Ovary (tissue), 10 donors: ENCODE measurements at places on chromosomes 7 and 10.

- no peak for DNase-seq
These were observed 276.2 kb downstream of the CAMK1D start for GRCh38 chr10:12625393-12626023.

DNA sequence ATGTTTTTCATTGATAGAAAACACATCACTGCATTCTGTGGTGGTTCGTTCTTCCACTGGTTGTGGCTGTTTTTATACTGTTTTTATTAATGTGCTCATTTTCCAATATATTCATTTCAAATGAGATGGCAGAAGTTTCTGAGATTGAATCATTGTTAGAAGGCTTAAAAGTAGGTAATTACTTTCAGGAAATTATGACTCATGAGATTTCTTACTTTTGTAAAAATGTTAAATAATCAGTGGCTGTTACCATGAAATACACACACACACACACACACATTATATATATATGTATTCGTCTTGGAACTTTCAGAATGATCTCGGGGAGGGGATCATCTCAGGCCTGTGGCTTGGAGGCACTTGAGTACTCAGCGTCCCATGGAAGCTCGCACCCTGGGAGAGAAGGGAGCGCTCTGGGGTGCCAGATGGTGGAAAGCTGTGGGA is 66.1 kb downstream of the ZMYND11 start:
- no peak for DNase-seq

DNA sequence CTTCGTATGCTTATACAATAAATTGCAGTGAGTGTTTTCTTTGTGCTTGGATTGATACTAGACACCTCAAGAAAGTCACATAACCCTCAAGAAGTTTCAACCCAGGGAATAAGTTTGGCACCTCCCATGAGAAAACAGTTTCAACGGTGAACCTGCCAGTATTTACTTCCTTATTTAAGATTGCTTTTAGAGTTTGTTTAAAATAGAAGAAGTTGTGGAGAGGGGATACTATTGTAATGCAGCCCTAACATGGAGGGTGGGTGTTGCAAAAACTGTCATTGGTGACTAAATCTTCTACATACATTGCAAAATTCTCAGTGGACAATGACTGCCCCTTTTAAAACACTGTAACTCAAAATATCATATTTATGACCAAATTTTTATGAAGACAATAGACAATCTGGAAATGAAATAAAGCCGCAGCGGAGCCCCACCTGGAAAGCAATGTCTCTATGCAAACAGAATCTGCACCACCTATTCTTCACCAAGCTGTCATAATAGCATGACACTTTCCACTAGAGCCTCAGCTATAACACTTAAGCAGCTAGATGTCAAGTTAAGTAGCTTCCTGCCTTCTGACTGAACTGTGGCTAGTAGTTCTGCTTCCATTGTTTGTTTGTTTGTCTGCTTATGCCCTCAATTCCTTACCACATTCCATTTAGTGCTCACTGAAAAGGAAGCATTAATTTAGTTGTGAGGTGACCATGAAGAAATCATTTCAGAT is 98.2 kb downstream of the MDFIC start:
- DNase-seq: no peak

DNA sequence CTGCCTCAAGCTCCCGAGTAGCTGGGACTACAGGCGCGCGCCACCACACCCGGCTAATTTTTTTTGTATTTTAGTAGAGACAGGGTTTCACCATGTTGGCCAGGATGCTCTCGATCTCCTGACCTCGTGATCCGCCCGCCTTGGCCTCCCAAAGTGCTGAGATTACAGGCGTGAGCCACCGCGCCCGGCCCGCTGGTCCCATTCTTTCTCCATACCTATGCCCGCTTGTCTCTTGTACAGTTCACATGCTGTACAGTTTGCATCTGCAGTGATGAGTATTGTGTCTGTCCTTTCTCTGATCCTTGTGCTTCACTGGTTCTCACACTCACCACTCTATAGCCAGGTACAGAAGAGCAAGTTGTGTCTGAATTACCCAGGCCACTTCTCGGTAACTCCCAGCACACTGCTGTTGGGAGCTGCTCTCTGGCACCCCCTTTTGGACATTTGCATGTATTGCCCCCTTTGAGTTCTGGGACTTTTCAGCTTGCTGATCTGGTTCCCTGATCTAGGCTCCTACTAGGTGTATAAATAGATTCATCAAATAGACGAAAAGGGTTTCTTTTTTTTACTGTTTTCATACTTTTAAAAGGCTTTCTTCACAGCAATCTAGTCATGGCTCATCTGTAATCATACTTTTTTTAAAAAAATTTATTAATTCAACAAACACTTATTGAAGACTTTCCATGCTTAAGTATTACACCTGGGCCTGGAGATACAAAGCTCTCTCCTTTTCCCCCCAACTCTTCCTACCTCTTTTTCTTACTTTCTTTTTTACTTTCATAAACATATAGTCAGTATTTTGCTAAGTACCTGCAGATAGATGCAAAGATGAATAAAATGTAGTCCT is 53.5 kb downstream of the AOAH start:
- peak; percentile 41 for DNase-seq

GRCh38 chr10:44850356-44850934 is 60.7 kb upstream of the TMEM72 start:
- DNase-seq: no peak

DNA sequence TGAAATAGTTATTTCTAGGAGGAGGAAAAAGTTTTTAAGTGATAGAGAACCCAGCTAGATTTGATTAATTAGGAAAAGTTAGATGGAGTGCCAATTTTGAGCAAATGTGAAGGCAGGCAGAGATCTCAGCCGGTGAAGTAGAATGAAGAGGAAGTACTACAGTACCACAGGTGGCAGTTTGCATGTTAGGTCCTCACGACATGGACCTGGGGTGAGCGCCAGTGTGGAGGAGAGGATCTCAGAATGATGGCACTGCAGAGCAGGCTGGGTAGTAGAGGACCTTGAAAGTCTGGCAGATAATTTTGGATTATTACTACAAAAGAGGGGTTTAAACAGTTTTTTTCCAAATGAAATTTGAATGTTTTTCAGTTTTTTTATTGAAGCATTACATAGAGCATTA is 81.1 kb downstream of the GNAI1 start:
- no peak for DNase-seq

DNA sequence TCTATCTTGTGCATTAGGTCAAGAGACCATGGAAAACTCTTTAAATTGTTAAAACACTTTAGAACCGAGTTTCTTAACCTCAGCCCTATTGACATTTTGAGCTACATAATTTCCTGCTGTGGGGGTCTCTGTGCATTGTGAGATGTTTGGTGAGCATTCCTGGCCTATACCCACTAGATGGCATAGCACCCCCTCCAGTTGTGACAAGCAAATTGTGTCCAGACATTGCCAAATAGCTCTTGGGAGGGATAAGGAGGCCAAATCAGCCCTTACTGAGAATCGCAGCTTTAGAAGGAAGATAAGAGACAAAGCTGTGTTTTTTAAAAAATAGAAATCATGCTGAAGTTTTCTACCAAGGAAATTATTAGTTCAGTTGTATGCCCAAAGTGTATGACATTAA is 1158.5 kb upstream of the C7orf33 start:
- no peak for DNase-seq

DNA sequence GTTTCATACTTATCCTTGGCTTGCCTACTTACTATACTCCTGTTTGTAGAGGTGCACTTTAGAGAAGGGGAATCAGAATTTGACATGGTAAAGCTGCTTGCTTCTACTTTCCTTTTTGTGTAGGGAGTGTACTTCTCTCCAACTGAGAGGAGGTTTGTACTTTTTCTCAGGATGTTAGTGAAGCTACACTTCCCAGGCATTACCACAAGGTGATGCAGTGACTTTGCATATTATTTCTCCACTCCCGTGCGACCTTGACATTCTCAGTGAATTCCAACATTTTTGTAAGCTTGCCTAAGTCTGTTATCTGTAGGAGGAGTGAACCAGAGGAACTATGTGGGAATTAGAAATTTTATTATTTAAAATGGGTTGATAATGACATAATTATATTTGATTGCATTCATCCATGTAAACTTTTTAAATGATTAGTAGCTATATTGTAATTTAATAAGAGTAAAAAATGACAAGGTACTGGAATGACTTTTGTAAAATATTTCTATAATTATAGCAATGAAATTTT is 5.2 kb downstream of the TAX1BP1 start:
- peak; percentile 43 for DNase-seq

DNA sequence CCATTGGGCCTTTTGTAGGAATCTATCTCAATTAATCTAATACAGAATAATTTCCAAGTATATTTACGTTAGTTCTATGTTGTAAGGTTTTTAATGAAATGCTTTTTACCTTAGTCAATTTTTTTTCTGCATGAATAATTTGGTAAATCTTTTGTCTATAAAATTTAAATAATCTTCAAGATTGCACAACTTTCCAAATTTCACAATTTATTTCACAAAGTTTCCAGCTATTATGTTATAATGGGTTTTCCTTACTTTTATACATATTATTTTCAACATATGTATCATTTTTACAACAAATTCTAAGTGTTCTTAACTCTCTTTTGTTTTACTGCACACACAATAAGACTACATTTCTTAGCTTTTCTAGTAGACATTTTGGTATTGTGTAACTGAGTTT is 470.7 kb downstream of the ETV1 start:
- no peak for DNase-seq

- no peak for DNase-seq
These were observed 254.8 kb downstream of the HGF start for GRCh38 chr7:81515009-81515408.

GRCh38 chr7:19011212-19011611 is 106.2 kb downstream of the TWIST1 start:
- no peak for DNase-seq

DNA sequence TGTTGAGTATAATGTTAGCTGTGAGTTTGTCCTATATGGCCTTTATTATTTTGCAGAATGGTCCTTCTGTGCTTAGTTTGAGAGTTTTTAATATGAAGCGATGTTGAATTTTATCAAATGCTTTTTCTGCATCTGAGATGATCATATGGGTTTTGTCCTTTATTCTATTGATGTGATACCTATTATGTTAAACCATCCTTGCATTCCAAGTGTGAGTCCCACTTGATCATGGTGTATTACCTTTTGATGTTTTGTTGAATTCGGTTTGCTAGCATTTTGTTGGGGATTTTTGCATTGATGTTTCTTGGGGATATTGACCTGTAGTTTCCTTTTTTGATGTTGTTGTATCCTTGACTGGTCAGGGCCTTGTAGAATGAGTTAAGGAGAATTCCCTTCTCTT is 166.4 kb downstream of the MLLT10 start:
- no peak for DNase-seq

DNA sequence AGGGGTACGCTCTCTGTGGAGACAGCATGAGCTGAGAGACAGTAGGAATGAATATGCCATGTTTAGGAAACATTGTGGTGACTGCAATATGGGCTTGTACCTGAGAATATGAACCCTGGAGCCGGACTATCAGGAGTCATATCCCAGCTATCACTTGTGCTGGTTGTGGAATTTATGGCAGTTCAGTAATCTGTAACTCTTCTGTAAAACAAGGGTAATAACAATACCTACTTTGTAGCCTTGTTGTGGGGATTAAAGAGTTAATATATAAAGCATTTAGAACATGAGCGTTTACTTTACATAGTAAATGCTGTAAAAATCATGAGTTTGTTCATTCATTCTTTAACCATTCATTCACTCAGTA is 44.4 kb downstream of the EXOC6 start:
- no peak for DNase-seq

GRCh38 chr7:68671046-68671445 is 927.2 kb upstream of the AUTS2 start:
- DNase-seq: no peak

GRCh38 chr10:12346707-12347106 is 2.6 kb upstream of the CAMK1D start:
- DNase-seq: no peak

- no peak for DNase-seq
These were observed 1030.6 kb upstream of the GHITM start for GRCh38 chr10:83108565-83109333.

DNA sequence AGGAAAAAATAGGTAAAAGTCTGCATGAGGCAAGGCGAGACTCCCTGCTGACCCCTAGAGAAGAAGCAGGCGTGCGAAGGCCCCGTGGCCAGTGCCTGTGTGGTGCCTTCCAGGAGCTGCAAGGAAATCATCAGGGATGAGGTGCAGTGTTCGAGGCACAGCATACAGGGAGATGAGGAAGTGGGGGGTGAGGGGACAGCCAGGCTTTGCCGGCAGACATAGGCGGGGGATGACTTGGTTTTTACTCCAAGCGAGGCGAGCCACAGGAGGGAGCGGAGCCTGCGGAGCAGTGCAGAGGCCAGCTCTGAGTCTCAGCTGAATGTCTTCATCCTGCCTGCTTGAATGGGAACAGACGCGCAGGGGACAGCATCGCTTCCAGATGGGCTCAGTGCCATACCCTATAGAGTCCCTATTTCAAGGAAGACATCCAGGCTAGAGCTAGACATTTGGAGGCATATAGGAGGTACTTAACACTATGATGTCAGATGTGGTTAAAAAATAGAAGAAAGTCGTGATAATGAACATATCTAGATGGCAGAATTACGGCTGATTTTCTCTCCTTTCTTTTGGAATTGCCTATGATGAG is 49.5 kb downstream of the TCERG1L start:
- DNase-seq: no peak

GRCh38 chr10:26483554-26483953 is 45.4 kb downstream of the APBB1IP start:
- DNase-seq: no peak

DNA sequence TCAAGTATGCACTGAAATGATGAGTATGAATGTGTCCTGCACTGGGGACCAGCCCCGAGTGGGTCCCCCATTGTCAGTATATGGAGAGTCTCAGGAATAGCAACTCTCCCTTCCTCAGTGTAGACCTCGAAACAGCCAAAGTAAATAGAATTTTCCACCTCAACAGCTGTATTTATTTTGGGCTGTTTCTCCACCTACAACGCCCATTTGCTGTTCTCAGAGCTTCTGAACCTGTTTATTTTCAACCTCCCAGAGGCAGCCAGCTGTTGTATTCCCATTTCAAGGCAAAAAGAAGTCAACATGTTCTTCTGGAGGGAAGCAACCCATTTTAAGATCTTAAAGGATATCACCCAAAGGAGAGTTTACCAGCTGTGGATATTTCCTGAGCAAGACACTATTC is 59.6 kb upstream of the BICC1 start:
- no peak for DNase-seq

DNA sequence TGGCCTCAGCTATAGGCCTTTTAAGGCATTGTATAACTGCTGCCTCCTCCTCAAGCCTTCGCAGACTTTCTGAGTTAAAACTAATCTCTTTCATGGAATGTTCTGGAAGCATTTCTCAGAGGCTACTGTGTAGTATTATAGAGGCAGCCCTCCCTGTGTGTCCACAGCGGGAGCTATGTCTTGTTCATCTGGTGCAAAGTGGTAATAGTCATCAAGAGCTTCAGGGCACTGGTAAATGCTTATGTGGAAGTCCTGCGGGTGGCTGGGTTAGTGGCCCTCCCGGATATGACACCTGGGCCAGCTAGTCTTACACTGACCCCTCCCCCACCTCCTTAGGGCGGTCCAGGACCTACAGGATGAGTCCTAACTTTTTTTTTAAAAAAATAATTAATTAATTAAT is 2.2 kb upstream of the ABHD11 start:
- no peak for DNase-seq

- DNase-seq: no peak
These were observed 10.5 kb downstream of the YME1L1 start for GRCh38 chr10:27143686-27144085.
